CD4-positive, alpha-beta T cell treated with Interleukin-17A for 4 hours (primary cell): ENCODE measurements at places on chromosomes 3 and 15.

DNA sequence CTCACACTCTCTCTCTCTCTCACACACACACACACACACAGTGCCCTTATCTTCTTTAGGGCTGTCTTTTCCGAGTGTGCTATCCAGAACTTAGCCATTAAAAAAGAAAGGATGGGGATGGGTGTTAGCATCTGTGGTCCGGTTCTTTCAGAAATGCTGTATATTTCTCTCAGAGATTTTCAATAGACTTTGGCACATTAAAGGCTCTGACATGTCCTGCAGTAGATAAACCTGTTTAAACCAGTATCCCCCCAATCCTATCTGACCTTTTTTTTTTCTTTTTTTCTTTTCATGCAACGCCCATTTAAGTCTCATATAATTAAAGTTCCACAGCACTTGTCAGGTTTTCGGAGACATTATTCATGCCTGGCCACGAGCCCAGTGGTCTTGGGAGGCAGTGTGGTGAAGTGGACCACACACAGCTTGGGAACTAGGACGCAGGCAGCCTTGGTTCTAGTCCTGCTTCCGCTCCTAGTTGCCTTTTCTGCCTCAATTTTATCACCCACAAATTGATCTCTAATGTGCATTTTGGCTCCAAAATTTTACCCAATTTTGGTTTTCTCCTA is 13.3 kb downstream of the CAV3 start:
- DNase-seq, result no peak

DNA sequence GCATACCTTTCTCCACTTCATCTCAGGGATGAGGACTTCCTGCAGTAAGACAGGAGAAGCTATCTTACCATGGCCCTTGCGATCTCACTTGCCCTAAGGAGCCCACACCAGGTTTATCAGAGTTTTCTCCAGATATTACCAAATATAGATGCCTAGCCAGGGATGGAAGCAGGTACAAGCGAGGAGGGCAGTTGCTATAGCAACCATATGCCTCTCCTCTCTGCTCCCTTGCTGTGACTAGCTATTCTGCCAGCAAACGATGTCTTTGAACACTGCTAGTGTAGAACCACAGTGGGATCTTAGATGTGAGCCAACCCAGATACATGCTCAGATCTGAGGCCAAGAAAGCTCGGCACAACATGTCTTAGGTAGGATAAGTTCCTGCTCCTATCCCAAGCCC is 33.9 kb downstream of the GRAMD2A start:
- no peak for DNase-seq

DNA sequence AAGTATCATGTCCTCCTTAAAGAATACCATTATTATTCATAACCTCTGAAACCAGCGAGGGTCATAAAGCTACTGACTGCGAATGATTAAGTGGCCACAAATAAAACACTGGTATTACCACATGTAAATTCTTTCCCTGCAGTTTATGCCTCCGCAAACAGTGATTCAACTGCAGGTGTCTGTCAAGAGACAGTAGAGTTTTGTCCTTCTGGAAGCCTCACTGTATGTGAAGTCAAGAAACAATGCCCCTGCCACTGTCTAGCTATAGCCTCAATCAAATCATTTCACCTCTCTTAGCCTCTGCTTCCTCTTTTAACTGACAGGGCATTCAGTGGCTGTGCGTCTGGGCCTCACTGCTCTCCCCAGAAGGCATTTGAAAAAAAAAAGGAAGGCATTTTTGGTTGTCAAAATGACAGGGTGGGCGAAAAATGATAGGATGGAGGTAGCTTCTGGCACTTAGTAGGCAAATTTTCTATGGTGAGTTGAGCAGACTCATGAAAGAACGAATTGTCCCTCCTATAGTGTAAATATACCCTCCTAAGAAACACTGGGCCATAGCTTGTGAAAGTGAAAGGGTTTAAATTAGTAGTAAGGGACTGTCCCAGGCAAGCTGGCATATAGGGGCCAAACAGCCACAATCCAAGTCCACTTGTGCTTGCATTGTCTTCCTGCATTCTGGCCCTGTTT is 66.7 kb downstream of the FILIP1L start:
- DNase-seq, result no peak

DNA sequence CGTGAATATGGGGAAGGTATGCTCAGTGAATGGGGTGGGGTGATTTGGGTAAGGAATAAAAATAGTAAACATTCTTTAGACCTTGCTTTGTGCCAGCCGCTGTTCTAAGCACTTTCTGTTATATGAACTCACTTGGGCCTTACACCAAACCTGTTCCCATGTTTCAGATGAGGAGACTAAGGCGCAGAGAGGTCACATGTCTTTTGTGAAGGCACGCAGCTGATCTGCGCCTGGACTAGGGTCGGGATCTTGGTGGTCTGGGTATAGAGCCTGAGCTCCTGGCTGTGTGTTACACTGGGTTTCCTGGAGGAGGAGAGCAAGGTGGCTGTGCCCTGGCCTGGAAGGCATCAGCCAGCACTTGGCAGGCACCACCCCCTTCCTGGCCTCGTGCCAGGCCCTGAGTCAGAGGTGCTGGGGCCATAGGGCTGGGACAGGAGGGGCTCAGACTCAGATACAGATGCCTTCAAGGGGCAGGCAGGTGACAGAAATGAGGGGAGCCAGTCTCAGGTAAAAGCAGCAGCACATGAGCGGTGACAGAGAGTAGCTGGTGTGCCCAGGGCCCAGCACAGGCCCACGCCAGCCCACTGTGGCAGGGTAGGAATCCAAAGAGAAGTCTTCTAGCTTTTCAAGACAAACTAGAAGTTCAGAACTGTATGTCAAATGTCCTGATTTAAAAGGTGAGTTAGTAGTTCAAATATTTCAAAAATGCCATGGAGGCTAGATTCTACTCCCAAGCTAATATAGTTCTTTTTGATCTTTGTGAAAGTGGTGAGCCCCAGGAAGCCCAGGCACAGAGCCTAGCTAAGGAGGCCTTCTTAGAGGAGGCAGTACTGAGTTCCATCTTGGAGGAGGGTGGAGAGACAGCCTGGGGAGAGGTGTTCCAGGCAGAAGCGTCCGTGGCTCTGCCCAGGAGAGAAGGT is 83.1 kb downstream of the DNAJB8 start:
- peak; percentile 59 for DNase-seq

DNA sequence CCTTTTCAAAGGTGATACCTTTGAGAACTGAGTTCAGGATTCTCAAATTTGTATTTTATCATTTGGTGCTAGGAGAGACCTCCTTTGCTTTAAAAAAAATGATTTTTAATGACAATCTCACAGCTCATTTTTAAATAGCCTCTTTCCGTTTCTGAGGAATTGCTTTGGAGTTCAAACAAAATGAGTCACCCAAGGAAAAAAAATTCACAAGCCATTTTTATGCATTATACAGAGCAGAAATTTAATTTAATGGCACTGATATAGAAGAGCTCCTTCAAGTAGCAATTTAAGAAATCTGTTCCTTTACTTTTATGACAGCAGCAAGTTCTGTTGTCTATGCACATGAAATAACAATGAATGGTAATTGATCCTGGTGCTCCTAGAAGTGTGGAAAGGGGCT is 337.9 kb upstream of the KCNMB2 start:
- DNase-seq, result no peak

- DNase-seq, result no peak
Observed at GRCh38 chr3:112308151-112308911, 14.3 kb upstream of the SLC9C1 start.

- DNase-seq, result no peak
Observed at GRCh38 chr3:152396867-152397266, 128.1 kb downstream of the MBNL1 start.

DNA sequence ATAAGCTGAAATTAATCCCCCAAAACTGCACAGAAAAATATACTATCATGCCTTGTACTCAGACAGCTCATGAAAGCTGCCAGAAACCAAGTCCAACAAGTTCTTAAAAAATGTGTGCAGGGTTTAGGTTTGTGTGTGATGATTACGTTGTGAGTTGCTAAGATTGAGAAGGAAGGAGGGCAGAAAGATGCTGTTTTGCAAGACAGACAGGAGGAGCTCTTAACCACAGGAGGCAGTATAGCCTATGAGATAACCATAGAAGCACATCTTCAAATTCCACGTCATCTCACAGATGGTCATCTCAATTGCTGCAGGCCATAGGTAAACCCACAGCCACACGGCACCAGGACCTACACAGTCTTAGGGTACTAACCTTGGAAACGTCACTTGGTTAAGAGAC is 191.9 kb downstream of the STT3B start:
- DNase-seq, result no peak

DNA sequence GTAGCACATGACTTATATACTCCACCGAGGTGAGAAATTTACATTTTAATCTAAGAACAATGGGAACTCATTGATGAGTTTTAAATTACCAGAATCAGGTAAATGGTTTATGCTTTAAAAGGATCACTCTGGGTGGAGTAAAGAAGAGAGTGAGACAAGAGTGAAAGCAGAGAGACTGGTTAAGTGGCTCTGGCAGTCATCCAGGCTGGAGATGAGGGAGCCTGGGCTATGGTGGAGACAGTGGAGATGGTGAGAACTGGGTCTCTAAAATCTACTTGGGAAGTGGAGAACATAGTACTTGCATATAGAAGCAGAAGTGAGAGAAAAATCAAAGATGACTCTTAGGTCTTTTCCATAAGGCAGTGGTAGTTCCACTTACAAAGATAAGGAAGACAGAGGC is 37.1 kb upstream of the SLC25A36 start:
- no peak for DNase-seq

- no peak for DNase-seq
Observed at GRCh38 chr3:173531602-173532001, 134.1 kb downstream of the NLGN1 start.

GRCh38 chr3:54305409-54306099 is 183.2 kb downstream of the CACNA2D3 start:
- DNase-seq, result no peak

- no peak for DNase-seq
Observed at GRCh38 chr15:78996894-78997275, 52.0 kb upstream of the CTSH start.

DNA sequence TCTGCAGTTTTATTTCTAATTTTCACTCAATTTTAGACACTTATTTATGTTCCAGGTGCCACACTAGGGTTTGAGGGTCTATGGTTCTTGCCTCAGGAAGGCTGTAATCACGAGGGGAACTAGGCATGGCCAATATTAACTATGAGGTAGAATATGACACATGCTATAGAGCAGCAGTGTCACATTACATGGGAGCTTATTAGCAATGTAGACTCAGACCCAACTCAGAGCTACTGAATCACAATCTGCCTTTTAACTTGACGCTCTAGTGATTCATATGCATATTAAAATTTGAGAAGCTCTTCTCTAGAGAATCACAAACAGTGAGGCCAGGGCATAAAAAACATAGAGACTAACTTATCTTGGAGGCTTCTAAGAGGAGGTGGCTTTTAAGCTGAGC is 32.8 kb upstream of the MRPL3 start:
- DNase-seq, result no peak

DNA sequence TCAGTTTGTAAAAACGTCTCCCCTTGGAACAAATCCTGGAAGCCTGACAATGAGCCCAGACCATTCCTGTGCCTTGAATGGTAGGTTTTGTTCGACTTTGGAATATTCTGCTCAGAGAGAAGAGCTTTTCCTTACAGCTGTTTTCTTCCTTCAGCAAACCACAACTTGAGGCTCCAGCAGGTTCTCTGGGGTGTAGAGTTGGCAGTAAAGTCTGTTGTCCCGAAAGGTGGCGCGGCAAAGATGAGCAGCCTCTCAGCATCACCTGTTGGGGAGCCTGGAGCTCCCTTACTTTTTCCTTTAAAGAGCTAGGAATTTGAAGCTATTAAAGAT is 65.4 kb downstream of the BOC start:
- no peak for DNase-seq

- DNase-seq, result peak; percentile 48
Observed at GRCh38 chr3:67601919-67602608, 52.3 kb downstream of the SUCLG2 start.

- DNase-seq, result no peak
Observed at GRCh38 chr3:10285272-10286132, 7.2 kb downstream of the GHRL start.

DNA sequence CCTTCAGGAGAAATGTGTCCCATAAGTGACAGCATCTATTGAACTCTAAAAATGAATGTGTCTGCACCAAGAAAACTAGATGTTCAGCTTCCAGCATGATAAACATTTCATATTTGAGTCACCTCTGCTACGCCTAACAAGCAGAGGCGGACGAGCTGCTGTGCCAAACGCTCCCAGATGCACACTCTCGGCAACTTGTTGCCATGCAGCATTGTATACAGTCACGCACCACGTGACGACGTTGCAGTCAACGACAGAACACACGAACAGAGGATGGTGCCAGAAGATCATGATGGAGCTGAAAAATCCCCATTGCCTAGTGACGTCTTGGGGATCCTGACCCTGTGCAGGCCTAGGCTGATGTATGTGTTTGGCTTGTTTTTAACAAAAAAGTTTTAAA is 137.5 kb downstream of the XXYLT1 start:
- DNase-seq, result peak; percentile 52

GRCh38 chr3:52291508-52292181 is 4.0 kb downstream of the GLYCTK start:
- DNase-seq, result peak; percentile 70

DNA sequence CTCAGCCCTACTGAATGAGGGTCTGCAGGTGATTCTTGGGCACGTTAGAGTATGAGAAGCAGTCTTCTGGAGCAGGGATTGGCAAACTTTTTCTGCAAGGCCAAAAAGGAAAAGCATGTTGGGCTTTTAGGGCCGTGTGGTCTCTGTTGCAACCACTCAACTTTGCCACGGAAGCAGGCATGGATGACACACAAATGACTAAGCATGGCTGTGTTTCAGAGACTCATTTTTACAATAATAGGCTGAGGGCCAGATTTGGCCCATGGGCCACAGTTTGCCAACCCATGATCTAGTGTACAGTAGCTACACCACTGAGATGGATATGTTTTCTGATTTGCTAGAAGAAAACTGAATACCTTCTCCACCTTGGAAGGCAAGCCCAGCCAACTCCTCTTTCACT is 66.1 kb upstream of the PRICKLE2 start:
- DNase-seq, result no peak

GRCh38 chr15:100671858-100672543 is 69.6 kb downstream of the ASB7 start:
- DNase-seq, result no peak

- DNase-seq, result peak; percentile 31
Observed at GRCh38 chr15:57640930-57641682, 49.4 kb downstream of the MYZAP start.

- no peak for DNase-seq
Observed at GRCh38 chr3:79202471-79203143, 565.2 kb downstream of the ROBO1 start.

GRCh38 chr15:85003593-85004312 is 22.1 kb downstream of the PDE8A start:
- DNase-seq, result no peak

- no peak for DNase-seq
Observed at GRCh38 chr3:188584162-188584529, 430.2 kb downstream of the LPP start.

DNA sequence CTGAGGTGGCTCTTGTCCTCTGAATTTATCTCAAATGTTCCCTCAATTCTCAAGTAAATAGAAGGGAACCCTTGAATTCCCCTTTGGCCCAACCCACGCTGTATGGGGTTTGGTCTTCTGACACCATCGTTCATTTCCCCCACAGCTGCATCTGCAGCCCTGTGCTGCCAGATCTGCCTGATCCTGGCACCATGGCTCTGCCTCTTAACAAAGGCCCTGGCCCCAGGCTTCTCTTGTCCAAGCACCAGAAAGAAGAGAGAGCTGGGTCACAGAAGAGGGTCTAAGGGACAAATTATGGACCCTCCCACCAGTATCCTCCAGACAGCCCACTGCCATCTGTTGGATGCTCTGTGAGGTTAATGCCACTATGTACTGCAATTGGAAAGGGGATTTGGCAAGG is 1.8 kb downstream of the MAP1A start:
- no peak for DNase-seq
